ENCODE measurements at places on chromosomes 3 and 15.

DNA sequence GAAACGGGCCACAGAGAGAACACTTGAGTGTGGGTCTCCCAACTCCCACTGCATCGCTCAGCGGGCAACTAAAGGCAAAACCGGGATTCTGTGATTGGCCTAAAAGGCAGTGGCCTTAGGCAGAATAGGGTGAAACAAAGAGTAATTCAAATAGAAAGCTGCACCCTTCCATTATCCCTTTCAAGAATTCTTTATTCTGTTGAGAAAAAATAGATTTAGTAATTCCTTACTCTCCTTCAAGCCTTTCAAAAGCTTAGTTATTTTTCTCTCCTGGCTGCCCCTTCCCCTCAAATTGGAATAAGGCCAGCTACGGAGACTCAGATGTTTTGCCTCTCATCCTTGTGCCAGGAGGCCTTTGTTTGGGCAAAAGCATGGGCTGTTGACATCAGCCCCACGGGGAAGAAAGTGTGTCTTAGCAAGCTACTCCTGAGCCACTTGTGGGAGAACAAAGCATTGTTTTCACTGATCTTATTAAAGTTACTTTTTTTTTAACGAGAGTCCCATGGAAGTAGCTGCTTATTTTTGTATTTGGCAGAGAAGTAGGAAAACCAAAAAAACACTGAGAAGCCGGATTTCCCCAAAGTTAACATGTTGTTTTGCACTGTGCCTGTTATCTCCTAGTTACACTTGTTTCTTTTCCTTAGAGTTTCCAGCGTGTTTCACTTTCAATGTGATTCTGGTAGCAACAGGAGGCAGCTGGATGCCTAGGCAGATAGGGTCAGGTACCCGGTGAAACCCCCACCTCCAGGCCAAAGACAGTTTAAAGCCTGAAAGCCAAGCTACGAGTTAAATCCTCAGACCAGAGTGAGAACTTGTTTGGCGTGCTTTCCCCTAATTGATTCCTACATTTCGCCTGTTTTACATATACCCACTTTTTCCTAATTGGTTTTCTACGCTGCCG is 2.2 kb downstream of the ST6GAL1 start:
- no peak for DNase-seq

GRCh38 chr3:134033315-134033996 is 3.7 kb upstream of the SLCO2A1 start:
- no peak for DNase-seq

- no peak for DNase-seq
Measured at GRCh38 chr3:164683489-164683888, 394.8 kb downstream of the SI start.

GRCh38 chr15:69623392-69624154 is 171.0 kb downstream of the RPLP1 start:
- DNase-seq: no peak

DNA sequence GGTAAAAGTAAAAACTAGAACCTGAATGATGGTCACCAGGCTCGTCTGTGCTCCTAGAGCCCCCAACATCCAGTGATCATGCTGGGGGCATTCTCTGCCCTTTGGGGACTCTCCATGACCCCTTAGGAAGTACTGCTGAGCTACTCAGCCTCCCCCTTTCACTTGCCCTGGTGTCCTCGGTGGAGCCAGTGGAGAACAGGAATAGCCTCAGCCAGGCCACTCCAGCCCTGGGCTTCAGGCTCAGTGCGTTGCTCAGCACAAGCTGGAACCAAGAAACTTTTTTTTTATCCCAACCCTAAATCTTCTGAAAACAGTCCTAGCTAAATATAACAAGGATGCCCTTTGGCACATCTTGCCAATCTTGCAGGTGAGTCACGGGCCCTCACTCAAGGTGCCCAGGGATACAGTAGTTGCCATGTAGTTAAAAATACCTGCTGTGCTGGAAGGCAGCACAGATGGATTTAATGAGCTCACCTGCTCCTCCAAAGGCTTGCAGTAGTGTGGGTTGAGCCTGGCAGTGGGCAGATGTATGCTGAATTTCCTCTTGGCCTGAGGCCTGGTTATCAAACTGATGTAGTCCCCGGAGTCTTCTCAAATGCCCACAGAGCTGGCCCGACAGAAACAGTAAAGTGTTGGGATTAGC is 46.9 kb upstream of the TMEM158 start:
- DNase-seq: no peak

GRCh38 chr3:187878772-187879518 is 133.7 kb upstream of the BCL6 start:
- no peak for DNase-seq

Measured in stimulated activated CD8-positive, alpha-beta memory T cell treated with anti-CD3 and anti-CD28 coated beads, Interleukin-4, amount 100 ng/mL, for 4 hours (primary cell).